ENCODE measurements at places on chromosomes 5 and 9.

DNA sequence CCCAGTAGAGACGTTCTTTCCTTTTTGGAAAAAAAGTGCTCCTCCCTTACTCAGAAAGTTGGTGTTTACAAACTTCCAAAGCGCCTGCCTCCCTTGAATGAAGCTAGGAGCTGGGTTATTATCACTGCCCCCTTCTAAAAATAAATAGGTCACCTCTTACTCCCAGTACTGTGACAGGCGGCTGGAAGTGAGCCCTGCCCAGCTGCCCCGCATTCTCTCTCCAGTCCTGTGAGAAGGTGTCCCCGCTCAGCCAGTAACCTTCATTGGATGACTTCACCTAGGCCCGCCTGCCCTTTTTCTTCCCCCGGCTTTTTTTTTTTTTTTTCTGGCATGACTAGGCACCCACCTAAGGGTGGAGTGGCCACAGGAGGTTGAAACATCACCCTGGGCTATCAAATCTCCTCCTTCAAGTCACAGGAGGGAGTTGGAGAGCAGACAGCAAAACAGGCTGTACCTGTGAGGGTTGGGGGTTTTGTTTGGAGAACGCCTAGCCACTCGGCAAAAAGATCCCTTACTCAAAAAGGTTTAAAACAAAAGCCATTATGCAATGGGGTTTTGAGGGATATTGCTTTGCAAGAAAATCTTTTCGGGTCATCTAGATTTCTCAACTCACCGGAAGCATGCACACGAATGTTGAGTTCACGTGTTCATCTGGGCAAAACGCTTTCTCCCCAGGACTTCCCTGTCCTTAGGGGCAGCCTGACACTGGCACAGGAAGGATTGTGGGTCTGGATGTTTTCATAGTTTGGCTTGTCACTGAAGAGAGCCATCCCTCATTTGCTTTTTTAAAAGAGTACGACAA is 43.3 kb upstream of the ZNF622 start:
- DNase-seq = no peak

DNA sequence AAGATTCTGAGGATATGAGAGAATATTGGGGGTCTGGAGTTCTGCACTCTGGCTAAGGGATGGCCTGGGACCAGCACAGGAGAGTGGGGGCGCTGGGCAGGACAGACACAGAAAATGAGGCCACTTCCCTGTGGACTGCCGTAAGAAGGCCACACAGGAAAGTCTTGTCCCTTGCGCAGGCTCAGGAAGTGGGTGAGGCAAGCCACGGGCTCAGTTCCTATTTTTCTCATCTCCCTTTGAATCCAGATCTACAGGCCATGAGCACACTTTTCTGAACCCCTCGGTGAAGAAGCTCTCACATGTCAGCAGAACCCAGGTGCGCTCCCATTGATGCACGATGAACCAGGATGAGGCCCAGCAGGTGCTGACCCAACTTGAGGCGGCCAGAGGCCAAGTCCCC is 207.4 kb downstream of the AGTPBP1 start:
- no peak for DNase-seq

- no peak for DNase-seq
Measured at GRCh38 chr5:72079288-72079687, 28.0 kb upstream of the MAP1B start.

DNA sequence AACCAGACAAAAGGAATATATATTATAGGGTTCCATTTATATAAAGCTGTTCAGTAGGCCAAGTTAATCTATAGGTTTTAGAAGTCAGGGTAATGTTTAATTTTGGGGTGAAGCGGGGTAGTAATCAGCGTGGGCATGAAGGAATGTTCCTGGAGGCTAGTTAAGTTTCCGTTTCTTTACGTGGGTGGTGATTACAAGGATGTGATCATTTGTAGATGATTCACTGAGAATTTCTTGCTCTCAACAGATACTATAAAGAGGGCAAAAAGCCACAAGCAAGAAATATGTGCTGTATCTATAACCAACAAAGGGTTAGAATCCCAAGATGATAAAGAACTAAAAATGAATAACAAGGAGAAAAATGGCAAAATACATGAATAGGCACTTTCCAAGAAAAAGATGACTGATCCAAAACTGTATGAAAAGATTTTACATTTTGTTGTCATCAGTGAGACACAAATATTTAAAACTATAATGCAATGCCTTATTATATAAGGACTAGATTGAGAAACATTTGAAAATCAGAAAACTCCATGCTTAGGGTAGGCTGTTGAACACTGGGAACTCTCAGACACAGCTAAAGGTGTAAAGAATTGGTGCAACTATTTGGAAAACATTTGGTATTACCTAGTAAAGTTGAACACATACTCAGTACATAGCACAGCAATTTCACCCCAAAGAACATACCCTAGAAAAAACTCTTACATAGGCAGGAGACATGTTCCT is 224.3 kb upstream of the S1PR3 start:
- no peak for DNase-seq

DNA sequence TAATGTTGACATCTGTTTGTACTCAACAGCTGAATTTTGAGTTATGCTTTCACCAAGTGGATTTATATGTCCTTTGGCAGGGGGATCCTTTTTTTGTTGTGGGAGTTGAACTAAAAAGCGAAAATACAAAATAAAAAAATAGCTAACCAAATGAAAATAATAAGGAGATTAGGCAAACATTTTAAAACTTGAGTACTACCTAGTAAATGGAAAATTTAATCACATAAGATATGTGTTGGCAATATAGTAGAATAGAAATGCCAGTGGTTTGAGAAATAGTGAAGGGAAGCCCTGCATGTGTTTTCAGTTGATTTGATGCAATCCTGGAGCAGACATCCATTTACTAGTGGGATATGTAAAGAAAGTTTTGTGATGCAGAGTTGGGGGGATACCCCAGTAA is 98.0 kb downstream of the RASGRF2 start:
- no peak for DNase-seq

DNA sequence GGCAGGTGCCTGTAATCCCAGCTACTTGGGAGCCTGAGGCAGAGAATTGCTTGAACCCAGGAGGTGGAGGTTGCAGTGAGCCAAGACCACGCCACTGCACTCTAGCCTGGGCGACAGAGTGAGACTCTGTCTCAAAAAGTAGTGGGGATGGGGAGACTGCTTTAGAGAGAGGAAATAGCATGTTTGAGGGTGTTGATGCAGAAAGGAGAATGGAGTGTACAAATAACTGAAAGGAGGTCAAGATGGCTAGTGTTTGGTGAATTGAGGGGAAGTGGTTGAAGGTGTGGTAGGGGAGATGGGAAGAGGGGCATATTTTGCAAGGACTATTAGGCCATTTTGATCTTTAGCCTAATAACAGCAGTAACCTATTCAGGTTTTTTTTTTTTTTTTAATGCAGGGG is 18.2 kb downstream of the TENT2 start:
- no peak for DNase-seq

- DNase-seq = no peak
Measured at GRCh38 chr5:50759526-50760270, 93.3 kb downstream of the PARP8 start.

DNA sequence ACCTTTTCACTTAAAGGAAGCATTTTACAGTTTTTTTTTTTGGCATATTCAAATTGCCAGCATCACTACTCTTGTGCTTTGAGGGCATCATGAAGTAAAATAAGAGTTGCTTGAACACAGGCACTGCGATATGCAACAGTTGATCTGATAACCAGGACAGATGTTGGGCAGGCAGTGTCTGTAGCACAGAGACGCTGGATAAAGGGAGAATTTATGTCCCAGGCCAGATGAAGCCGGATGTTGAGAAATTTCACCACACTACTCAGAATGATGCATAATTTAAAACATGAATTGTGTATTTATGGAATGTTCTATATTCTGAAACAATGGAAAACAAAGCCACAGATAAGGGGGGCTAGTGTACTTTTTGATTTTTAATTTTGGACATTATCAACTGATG is 71.4 kb downstream of the SLC12A2 start:
- no peak for DNase-seq

DNA sequence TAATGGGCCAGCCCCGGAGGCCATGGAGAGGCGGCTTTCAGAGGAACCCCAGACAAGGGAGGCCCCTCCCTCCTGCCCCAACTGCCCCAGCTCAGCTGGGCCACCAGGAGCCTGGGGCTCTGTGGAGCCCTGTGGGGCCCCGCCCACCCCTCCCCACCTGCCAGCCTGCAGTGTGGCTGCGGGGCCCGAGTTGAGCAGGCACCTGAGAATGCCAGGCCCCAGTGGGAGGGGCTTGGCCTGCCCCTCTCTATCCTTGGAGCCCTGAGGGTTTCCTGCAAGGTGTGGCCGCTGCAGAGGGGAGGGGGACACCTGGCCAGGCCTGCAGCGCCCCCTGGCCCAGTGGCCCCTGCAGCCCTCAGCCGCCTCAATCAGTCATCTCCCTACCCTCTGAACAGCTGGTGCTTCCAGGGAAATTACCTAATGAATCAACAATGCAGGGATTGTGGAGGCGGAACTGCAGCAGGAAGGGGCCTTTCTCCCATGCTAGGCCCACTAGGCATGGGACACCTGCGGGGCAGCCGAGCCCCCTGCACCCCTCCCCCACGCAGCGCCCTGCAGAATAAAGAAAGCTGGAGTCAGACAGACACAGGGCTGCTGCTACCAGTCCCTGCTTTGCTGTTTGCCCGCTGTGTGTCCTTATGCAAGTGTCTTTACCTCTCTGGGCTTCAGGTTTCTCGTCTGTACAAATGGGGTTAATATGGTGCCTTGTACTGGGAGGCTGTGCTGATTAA is 48.0 kb downstream of the LMX1B start:
- no peak for DNase-seq

DNA sequence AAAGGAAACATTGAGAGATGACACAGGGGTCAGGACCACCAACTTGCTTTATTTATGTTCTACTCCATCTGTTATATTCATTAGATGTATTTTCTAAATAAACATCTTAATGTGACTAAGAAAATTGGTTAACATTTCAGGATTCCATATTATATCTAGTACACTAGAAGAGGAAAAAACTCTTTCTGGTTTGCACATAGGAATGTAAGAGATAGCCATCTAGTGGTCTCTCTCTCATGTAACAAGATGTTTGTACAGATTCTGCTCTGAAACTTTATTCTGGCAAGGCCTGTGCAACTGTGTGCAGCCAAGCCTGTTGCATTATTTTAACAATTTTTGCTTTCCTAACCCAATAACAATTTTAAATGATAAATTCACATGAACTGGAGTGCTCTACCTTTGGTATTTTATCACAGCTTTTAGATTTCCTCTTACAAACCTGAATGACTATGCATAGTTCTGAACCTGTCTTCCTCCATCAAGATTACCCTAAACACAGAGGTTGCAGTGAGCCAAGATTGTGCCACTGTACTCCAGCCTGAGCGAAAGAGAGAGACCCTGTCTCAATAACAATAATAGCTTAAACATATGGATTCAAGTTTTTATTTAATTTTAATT is 148.2 kb downstream of the GIN1 start:
- no peak for DNase-seq

DNA sequence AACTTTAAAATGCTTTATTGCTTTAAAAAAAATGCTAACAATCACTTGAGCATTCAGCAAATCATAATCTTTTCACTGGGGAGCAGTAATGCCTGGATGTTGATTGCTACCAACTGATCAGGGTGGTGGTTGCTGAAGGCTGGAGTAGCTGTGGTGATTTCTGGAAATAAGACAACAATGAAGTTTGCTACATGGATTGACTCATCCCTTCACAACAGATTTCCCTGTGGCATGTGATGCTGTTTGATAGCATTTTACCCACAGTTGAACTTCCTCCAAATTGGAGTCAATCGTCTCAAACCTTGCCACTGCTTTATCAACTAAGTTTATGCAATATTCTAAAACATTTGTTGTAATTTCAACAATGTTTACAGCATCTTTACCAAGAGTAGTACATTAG is 83.3 kb downstream of the MLLT3 start:
- no peak for DNase-seq

DNA sequence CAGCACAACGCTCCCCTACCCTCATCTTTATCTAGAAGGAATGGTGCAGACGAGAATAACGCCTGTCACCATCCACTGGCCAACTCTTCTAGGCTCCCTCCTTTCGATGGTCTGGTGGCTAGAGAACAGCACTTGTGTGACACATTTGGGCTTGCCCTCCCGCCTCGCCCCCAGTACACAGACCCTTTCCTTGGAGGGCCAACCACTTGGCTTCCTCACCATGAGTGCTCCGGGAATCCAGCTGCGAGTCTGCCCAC is 1.4 kb downstream of the GNAQ start:
- no peak for DNase-seq

DNA sequence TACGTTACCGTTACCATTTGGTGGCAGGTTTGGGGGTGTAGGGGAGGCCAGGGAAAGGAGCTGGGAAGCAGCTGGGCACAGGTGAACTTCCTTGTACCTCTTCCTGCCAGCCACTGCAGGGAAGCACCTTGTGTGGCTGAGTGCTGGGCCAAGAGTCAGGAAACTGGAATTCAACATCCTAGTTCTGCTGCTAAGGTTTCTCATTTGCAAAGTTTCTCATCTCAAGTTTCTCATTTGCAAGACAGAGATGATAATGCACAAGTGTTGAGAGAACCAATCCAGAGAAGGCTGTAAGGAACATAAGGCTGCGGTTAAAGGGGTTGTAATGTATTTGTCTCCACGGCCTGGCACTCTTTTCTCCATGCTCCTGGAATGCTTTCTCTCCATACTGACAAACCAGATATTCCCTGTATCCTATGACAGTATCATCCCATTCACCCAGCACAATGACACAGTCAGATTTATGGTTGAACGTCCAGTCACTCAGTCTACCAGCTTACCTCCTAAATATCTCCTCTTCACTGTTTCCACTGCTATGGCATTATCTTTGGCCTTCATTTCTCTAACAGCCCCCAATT is 33.6 kb upstream of the LARP1 start:
- DNase-seq = no peak

DNA sequence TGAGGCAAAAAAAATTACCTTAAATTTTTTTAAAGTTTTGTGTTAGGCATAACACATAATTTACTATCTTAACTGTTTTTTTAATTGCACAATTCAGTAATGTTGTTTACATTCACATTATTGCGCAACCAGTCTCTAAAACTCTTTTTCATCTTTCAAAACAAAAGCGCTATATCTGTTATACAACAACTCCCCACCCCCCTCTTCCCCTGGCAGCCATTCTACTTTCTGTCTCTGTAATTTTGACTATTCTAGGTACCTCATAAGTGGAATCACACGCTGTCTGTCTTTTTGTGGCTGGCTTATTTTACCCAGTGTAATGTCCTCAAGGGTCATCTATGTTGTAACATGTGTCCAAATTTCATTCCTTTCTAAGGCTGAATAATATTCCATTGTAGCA is 241.5 kb upstream of the DMRT1 start:
- DNase-seq = no peak

- no peak for DNase-seq
Measured at GRCh38 chr9:129473523-129474244, 147.2 kb downstream of the C9orf50 start.

Data from AG09309 (cell line).